ENCODE measurements at places on chromosomes 3 and 15.

- no peak for DNase-seq
Observed at GRCh38 chr3:31750341-31750740, 217.6 kb downstream of the STT3B start.

- no peak for DNase-seq
Observed at GRCh38 chr3:5929027-5929426, 741.5 kb downstream of the EDEM1 start.

- DNase-seq = no peak
Observed at GRCh38 chr3:69115731-69116130, 6.7 kb downstream of the LMOD3 start.

GRCh38 chr15:80153900-80154299 lies 1.1 kb downstream of the FAH start:
- no peak for DNase-seq

Data from NCI-H2171 (cell line).